ENCODE measurements at places on chromosomes 12 and 14.

DNA sequence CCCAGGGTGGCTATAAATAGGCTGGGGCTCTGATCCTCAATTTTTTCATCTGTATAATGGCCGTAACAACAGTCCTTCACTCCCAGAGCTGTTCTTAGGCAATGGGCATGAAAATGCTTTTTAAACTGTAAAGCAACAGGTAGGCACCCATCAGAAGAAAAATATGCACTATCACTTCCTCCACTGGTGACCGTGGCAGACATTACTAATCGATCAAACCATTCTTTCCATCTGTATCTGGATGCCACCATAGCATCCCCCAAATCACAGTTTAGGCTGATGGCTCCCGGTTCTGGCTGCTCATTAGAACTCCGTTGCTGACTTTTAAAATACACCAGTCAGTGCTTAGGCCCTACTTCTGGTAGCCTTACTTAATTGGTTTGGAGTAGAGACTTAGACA lies 11.2 kb downstream of the KRT71 start:
- no peak for DNase-seq

- no peak for DNase-seq
Measured at GRCh38 chr14:69238883-69239282, 21.1 kb upstream of the GALNT16 start.

- peak; percentile 79 for DNase-seq
Measured at GRCh38 chr14:76644855-76645518, 116.3 kb upstream of the VASH1 start.

DNA sequence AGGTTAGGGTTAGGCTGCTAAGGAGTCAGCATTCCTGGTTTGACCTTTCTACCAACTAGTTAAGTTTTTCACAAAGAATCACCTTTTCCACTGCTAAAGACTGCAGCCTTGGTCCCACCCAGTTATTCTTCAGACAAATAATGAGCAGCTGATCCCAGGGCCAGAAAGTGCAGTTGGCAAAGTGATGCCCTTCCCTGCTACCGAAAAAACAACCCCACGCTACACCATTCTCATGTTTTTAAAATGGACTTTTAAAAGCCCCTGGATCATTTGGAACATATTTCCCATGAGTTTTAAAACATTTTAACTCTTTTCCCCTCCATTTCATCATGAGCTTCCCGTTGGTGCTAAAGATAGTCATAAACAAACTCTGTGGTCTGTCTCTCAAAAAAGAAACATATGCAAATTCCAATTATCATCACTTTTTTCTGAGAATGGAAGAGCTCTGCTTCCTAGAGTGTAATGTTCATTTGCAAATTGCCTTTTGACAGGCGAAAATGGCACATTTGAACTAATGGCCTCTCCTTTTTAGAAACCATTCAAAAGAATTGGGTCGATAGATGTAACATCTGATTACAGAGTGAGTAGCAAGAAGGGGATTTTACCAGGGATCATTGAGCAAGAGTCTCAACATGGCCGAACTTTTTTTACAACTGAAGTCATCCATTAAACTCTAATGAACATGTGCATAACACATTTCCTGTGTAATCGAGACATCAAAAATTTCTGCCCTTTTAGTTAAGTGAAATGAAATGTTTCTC lies 129.3 kb upstream of the RAP1B start:
- DNase-seq = no peak

GRCh38 chr14:40727107-40727506 lies 879.6 kb upstream of the LRFN5 start:
- no peak for DNase-seq

GRCh38 chr12:22598763-22599161 lies 26.2 kb upstream of the ETNK1 start:
- DNase-seq = no peak

- DNase-seq = no peak
Measured at GRCh38 chr12:116806845-116807440, 68.8 kb downstream of the RNFT2 start.

- peak; percentile 72 for DNase-seq
Measured at GRCh38 chr12:27179400-27180214, 64.5 kb upstream of the STK38L start.

GRCh38 chr14:71333705-71334104 lies 426.4 kb downstream of the PCNX1 start:
- DNase-seq = no peak

DNA sequence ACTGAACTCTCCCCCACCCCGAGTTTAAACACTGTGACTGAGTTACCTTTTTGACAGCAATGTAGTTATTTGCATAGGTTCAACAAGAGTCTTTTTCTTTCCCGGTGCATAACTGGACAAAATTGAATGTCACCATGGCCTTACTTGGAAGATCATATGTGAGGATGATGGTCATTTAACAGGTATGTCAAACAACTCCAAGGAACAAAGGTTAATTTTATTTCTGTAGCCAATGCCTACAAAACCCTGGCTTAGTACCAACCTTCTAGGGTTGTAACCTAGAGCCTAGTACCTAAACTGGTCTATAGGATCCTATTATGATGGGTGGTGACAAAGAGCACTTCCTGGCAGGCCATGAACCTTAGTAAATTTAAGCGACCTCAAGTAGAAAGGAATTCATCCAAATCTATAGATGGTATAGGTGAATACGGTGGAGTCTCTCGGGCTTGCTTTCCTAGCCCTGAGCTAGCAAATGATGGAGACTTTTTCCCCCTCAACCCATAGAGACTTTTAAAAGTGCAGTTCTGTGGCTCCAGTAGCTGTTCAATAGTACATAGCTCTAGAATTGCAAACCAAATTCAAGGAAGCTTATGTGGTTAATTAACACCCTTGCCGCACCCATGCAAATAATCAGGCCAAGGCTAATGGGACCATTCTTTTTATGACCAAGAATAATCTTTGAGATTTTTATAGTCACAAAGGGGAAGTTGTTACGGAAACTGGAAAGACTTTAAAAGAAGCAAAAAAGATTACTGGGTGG lies 89.0 kb downstream of the SLC38A1 start:
- DNase-seq = peak; percentile 84

- no peak for DNase-seq
Measured at GRCh38 chr14:56094076-56094475, 24.1 kb upstream of the PELI2 start.

DNA sequence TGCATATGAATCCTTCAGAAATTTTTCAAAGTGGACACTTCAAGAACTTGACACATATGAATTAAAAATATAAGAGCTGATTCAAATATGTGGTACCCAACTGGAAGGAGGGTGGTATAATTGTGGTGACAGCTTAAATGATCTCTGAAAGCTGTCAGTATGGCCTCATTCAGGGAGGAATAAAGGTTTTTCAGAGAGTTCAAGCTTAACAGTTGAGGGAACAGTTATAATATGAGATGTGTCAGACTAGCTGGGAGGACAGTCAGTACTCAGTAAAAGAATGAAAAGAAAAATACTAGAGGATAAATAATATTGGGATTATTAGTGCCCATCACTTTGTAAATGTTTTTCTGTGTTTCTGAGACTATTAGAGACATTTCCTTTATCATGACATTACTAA lies 277.5 kb downstream of the RASSF9 start:
- no peak for DNase-seq

- DNase-seq = no peak
Measured at GRCh38 chr12:3323002-3323685, 167.9 kb upstream of the PRMT8 start.

DNA sequence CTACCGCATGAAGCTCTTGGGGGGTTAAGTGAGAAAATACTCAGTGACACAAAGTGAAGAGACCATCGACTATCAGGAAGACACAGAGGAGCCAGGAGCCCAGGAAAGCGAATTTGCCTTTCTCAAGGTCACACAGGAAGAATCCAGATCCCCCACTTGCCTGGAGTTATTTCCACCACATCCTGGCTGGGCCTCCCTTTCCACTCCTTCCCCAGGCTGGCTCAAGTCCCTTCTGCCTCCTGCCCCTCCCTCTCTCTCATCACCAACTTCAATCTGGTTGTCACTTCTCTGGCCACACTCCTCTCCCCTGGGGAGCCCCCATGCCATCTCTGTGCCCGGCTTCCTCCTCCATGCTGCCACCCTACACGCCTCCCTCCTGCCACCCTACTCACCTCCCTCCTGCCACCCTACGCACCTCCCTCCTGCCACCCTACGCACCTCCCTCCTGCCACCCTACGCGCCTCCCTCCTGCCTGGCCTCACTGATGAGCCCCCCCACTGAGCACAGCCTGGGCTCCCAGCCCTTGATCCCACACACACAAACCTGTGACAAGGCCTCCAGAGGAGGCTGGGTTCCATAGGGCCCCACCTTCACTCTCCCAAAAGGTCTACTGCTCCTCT lies 6.3 kb downstream of the SCNN1A start:
- DNase-seq = no peak

DNA sequence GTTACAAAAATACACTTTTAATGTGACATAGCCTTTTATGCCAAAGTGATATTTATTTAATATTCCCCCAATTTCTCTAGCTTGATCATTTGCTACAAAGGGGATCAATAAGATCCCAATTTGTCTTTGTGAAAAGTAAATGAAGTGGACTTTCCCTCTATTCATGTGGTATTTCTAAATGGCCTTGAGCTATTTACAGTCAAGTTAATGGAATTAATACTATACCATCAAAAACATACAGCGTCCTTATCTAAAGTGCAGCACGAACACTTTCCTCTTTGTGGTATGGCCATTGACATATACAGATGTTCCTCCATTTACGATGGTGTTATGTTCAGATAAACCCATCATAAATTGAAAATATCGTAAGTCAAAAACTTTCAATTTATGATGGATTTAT lies 23.2 kb downstream of the CFL2 start:
- no peak for DNase-seq

DNA sequence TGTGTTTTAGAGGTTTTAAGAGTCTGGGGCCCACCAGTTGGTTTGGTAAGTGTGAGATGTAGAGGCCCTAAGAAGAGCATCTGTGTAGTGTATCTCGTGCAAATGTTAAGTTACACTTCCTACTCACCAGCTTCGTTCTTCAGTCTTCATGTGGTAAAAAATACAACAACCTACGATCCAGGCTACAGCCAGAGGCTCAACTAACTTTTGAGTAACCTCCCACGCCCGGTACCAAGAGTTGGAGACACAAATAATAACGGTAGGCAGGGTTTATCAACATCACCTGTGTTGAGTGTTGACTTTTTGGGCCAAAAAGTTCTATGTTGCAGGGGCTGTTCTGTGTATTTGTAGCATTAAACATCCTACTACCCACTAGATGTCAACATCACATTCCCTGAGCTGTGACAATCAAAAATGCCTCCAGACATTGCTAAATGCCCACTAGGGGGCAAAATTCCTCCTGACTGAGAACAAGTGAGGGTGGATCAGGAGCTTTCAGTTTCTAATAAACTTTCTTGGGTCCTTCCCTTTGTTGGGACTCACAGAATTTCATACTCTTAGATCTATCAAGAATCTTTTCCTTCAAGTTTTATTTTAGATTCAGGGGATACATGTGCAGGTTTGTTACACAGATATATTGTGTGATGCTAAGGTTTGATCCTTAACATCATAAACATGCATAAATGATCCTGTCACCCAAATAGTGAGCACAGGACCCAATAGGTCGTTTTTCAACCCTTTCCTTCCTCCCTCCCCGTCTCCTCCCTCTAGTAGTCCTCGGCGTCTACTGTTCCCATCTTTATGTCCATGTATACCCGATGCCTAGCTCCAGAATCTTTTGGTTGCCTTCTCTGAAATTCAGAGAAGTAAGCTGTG lies 94.7 kb downstream of the SLC2A13 start:
- peak; percentile 86 for DNase-seq

- peak; percentile 78 for DNase-seq
Measured at GRCh38 chr12:32365473-32366064, 33.8 kb upstream of the FGD4 start.

- no peak for DNase-seq
Measured at GRCh38 chr12:90791445-90791844, 163.5 kb downstream of the CCER1 start.

- DNase-seq = peak; percentile 74
Measured at GRCh38 chr12:52850681-52851080, 1.9 kb upstream of the KRT78 start.

GRCh38 chr12:31813305-31813704 lies 84.5 kb upstream of the AMN1 start:
- DNase-seq = no peak

DNA sequence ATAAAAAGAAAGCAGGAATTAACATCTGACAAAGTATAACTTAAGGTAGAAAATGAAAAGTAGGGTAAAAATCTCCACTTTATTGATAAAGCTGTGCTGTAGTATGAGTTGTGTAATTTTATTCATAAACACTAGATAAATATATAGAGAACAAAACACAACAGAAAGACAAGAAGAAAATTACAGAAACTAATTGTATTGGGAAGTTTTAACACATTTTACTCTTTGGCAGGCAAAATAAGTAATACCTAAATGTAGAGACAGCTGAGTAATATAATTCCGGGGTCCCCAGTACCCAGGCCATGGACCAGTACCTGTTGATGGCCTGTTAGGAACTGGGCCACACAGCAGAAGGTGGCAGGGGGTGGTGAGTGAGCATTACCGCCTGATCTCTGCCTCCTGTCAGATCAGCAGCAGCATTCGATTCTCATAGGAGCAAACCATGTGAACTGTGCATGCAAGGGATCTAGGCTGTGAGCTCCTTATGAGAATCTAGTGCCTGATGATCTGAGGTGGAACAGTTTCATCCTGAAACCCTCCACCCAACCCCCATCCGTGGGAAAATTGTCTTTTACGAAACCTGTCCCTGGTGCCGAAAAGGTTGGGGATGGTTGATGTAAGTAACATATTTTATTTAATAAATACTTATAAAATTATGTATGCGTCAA lies 84.4 kb upstream of the ETV6 start:
- no peak for DNase-seq

DNA sequence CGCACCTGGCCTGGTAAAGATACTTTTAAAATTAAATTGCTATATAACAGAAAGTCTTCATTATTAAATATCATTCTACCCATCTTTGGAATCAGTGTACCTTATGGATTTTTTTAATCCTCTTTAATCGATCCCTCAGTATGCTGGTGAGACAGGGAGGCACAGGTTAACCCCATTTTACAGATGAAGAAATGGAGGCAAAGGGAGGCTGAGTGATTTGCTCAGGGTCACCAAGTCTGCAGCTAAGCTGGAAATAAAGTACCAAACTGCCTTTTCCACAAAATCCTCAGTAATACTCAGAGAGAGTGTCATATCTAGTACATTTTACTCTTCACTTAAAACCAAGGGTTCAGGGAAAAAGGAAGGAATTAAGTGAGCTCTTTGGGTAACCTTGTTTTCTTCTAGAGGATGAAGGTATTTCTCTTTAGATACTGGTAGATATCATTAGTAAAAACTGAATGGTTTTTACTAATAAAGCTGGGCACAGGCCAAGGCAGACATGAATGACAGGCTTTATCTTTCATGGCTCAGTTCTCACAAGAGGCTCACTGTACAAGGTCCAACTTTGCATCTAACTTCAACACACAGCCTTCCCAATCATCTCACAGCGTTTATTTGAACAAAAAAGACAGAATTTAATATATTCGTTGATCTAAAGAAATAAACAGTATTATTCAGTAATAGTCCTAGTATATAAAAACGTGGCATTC lies 35.3 kb upstream of the TTC7B start:
- no peak for DNase-seq
